ENCODE measurements at places on chromosomes 4 and X. TPM values are rescaled to one million over a fixed set of nuclear protein-coding genes. Genes with fewer than 3 reads are reported as not detected.

DNA sequence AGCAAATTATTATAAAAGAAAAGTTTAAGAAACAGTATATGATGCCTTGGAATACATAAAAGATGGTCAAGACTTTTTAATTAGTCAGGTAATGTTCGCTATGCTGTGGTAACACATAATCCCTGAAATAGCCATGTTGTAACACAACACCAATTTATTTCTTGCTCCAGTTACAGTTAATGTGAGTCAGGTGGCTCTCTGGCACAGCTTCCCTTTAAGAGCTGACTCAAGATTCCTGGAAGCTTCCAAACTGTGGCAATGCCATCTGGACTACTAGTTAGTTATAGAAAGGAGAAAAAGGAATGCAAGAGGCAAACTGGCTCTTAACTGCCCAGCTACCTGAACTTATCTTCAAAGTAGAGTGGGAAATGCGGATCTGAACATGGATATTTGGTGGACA lies 210.5 kb downstream of the CHM start:
- DNase-seq = no peak

GRCh38 chr4:181970366-181970765 lies 272.8 kb upstream of the TENM3 start:
- DNase-seq = no peak

- DNase-seq = no peak
These were observed 32.7 kb upstream of the FAM9C start for GRCh38 chrX:13077168-13077567.

FAM9B gene
- not detected for total RNA-seq

DNA sequence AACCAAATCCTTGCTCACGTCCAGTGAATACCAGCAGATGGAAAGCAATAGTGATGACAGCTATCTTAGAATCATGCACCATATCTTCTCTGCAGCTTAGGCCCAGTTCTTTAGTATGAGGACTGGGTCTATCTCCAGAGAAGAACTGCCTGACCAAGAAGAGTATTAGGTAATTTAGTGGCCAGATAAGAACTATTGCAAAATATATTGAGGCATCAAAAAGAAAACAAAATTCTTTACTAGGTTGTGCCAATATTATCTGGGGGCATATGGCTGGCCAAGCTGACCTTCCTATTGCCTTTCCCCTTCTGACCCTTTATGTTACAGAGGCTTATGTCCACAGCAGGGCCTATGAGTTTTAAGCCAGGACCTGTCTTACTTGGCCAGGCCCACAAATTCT lies 91.2 kb downstream of the RLIM start:
- DNase-seq = no peak

- no peak for DNase-seq
These were observed 3.2 kb downstream of the ALB start for GRCh38 chr4:73407227-73407673.

DRD5 gene
- total RNA-seq = not detected

SLC25A53 gene
- 14.5 TPM for total RNA-seq

DNA sequence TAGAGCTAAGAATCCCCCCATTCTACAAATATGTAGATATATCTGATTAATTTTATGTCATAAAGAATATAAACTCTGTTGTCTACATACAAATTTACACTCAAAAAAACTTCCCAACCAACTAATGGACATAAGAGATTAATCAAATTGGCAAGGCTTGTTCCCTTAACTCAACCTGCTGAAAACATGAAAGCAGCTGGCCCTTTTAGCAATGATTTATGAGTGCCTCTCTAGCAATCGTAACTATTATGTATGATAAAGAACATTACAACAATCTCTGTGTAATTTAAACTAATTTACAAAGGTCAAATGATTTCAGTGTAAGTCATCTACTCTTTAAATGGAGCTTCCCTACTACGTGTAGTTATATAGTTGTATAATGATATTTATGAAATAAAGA lies 83.1 kb upstream of the FTHL17 start:
- no peak for DNase-seq

DNA sequence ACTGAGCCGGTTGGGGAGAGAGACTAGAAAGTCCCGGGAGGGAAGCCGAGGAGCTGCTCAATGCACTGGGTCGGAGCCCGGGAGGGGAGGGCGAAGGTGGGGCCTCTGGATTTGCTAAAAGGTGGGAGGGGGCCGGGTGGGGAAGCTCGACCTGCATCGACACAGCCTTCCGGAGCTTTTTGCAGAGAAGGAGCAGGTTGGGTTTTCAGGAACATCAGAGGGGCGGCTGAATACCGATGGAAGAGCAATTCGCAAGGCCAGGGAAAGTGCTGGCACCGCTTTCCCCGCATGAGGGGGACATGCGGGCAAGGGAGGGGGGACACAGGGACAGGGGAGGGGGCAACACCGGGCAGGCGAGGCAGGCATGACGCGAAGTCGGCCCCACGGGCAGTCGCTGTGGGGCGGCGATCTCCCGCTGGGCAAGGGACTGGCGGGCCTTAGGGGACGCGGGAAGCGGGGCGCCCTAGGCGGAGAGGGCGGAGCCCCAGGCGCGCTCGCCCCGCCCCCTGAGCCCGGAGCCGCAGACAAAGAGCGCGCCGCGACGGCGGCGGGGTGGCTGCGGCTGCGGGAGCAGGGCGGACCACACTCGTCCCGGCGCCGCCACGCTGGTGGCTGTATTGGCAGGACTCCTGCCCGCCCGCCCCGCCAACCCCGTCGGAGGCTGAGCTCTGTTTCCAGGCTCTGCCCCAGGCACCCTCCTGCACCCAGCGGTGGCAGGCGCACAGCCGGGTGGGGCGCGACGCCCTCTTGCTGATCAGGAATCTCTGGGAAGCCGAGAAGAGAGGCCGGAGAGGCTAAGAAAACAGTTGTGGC lies 11.6 kb downstream of the PDZD4 start:
- DNase-seq = no peak

DNA sequence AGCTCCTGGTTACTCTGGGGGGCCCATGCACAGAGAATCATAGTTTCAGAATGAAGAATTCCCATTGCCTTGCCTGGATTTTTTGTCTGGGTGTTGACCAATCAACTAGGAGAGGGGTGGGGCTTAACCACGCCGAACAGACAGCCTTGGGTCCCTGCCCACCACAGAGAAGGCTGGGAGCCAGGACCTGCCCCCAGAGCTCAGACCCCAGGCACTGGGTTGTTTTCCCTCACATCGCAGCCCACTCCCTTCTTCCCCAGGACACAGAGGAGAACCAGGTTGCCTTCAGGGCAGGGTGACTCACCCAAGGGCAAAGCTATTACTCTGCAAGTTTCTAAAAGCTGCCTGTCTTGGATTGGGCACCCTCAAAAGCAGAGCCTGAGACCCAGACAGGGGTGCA lies 23.3 kb upstream of the CRMP1 start:
- no peak for DNase-seq

- no peak for DNase-seq
These were observed 1.9 kb upstream of the G3BP2 start for GRCh38 chr4:75675004-75675531.

All from mucosa of gallbladder (tissue), 1 donor.